ENCODE measurements at places on chromosomes 4 and X.

GRCh38 chr4:177256950-177257349, 52.7 kb upstream of the NEIL3 start:
- no peak for DNase-seq

DNA sequence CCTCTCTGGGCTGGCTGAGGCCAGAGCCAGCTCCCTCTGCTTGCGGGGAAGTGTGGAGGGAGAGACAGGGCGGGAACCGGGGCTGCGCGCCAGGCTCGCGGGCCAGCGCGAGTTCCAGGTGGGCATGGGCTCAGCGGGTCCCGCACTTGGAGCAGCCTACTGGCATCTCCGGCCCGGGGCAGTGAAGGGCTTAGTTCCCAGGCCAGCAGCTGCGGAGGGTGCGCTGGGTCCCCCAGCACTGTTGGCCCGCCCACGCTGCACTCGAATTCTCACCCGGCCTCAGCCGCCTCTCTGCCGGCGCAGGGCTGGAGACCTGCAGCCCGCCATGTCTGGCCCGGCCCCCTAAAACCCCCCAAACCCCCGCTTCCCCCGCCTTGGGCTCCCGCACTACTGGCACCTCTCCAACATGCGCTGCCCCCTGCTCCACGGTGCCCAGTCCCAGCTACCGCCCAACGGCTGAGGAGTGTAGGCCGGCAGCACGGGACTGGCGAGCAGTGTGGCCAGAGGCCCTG, 33.8 kb upstream of the FAT4 start:
- DNase-seq, result no peak

- DNase-seq, result no peak
These were observed 96.4 kb downstream of the GPC3 start for GRCh38 chrX:133888984-133889383.

GRCh38 chrX:52265713-52266112, 81.0 kb downstream of the MAGED4 start:
- no peak for DNase-seq

GRCh38 chr4:121339307-121339706, 41.5 kb downstream of the QRFPR start:
- no peak for DNase-seq

DNA sequence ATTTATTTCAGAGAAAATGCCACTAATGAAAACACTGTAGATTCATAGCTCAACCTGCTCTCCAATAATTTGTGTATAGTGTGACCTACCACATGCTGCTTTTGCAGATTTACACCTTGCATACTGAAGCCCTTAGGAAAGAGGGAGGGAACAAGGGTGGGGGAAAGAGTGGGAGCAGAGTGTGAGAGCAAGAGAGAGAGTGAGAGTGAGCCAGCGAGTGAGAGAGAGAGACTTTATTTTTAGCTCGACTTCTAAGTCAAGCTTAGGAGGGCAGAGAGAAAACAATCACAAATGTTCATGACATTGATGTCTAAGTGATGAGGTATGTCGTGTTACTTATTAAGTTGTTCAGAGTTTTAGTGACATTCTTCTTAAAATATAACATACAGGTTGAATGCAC, 112.5 kb upstream of the HAND2 start:
- DNase-seq, result no peak

GRCh38 chrX:46750889-46751288, 8.0 kb downstream of the SLC9A7 start:
- DNase-seq, result no peak

DNA sequence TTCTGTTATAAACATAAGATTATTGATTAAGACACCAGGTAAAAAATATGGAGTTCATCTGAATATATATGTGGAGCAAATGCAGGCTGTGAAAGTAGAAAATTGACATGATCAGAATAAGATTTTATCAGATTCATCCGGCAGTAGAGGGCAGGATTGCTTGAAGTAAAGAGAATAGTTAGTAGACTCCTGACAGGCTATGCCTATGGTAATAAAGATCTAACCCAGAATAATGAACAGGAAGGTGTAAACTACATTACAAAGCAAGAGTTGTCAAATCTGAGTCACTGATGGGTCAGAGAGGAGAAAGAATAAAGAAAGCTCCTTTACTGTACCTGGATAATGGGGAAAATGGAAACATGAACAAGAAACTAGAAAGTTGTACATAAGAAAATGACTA, 20.8 kb upstream of the TMEM184C start:
- no peak for DNase-seq

DNA sequence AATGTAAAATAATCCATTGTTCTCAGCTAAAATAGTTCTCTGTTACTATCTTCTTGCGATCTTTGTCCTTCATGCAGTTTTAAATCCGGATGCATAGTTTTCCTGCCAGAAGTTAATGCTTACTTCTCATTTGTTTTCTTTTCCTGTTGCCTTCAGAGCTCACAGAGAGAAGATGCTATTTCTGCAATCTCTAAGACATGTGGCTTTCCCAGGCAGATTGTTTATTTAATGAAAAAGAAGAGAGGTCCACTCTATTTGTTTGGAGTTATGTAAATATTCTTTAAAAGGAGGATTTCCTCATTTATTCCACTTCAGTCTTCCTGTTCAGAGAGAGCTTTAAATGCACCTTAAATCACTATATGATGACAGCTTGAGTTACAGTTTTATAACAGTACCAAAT, 39.3 kb upstream of the HPGD start:
- no peak for DNase-seq

DNA sequence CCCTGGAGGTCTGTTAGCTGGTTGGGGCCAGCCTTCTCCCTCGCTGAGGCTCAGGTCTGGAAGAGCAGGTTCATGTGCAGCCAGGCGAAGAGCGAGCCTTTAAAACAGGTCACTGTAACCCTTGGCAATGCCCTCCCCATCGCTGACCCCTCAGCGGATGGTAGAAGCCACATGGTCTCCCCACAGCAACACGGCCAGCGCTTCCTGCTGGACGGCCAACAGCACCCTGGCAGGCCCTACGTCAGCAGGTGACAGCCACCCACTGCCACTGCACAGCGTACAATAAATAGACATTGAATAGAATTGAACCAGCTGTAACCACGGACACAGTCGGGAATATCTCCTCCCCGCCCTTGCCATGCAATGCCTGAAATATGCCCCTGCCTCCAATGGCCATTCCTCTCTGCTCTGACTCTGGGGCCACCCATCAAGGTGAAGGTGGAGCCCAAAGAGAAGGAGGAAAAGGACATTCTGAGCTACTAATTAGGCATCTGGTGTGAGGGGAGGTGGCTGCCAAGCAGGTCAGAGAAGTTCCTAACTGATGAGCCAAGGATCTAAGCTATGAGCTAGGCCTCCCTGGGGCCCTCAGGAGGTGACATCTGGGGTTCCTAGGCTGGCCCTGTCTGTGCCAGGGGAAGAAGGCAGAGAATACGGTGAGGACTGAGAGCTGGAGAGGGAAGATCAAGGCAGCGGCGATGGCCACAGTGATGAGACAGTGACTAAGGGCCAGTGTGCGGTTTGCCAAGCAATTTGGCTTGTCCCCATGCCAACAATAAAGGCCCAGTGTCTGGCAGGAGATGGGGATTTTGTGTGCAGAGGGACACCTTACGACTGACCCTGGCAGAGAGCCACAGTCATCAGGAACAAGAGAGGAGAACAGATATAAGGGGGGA, 202.3 kb downstream of the BCOR start:
- DNase-seq, result no peak

- no peak for DNase-seq
These were observed 313.9 kb upstream of the SPANXN4 start for GRCh38 chrX:142711796-142712290.

DNA sequence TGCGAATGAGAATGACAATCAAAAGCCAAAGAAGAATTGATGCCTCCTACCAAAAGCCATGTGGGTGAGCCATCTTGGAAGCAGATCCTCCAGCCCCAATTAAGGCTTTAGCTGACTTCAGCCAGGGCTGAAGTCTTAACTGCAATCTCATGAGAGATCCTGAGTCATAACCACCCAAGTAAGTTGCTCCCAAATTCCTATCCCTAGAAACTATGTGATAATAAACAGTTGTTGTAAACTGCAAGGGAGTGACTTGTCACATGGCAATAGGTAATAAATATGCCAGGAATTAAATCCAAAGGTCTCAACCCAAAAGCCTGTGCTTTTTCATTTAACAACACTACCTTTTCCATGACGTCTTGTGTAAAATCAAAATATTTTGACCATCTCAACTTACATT, 154.2 kb upstream of the TBL1X start:
- no peak for DNase-seq

GRCh38 chr4:25351777-25352416, 25.2 kb upstream of the ANAPC4 start:
- DNase-seq, result no peak

GRCh38 chr4:109183931-109184490, 118.4 kb downstream of the COL25A1 start:
- no peak for DNase-seq

GRCh38 chr4:6538575-6538974, 36.4 kb upstream of the MAN2B2 start:
- DNase-seq, result no peak

- no peak for DNase-seq
These were observed 587.9 kb downstream of the TLL1 start for GRCh38 chr4:166460769-166461550.

DNA sequence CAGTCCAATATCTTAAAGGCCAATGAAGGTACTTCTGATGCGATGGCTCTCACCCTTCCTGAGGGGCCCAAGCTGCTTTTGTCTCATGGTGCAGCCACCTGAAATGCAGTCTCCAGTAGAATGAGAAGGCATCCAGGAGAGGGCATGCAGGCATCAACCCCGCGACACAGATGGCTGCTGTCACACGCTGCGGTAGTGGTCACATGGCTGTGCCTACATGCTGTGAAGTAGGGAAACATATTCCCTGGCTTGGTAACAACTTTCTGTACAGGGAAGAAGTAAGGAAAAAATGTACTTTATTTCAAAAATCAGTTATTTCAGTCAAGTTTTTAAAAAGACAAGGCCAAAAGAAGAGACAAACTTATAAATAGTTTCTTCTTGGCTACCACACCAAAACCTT, 139.9 kb downstream of the TRIML1 start:
- DNase-seq, result no peak

DNA sequence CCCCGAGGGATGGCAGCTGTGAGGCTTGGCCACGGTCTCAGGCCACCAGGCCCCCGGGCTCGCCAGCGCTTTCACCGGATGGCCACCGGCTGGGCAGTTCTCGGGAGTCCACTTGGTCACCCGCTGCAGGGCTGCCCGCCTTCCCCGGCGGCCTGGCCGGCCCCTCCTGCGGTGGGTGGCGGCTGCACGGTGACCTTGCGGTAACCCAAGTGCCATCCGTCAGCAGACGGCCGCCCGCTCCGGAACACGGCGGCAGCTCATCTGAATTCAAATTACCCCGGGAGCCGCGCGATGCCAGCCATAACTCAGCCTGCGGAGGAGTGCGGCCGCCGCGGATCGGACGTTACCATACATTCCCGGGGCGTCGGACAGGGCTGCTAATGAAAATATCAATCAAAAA, 60.7 kb downstream of the FAM53A start:
- DNase-seq, result no peak

DNA sequence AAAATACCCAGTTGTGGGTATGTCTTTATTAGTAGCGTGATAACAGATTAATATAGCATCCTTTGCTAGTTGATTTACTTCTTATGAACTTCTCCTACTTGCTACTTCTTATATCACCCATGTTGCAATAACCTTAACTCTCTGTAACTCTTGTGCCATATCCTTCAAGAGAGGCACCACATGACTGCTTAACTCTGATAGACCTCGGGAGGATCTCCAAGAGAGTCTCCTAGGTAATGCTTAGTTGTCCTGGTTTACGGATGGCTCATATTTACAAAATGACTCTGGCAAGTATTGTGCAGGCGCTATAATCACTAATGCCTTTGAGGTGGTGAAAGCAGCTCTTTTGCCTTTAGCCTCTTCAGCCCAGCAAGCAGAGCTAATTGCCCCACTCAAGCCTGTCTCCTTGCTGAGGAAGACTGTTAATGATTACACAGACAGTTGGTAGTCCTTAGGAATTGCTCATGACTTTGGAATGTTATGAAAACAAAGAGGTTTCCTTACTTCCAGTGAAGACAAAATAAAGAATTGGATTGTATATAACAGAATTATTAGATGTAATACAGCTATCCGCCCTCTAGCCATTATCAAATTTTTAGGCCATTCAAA, 1305.8 kb downstream of the PCDH7 start:
- DNase-seq, result no peak

DNA sequence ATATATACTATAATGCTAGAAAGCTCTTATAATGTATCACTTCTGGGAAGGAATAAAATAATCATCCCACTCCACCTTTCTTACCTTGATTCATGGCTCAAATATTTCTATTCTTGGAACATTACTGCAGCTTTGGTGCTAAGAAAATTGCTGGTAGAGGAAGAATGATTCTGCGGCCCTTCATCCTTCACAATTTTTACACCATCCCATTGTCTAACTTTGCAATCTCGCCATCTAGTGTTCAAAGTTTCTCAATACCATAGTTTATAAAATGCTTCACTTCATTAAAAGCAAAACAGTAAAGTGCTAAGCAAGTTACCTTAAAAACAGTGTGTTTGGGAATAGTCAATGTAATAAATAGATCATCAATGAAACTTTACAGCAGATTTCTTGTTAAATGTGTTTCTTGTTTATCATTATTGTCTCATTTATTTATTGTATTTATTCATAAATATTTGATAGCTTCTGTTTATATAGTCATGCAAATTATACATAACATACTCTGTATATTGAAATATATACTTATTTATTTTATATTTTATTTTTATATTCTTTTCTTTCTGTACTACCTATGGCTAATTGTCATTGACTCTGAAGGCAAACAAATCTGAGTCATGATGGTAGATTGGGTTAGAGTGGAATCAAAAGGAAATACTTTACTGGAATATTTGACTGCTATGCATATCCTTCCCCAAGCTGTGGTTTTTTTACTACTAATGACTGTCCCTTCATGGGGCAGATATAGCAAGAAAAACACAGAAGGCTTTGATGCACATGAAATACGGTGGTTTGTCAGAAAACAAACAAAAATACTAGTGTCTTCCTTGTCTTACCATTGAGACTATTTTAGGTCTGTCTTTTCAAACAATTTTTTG, 390.7 kb downstream of the MAPK10 start:
- DNase-seq, result peak; percentile 47

GRCh38 chr4:80192937-80193336, 4.4 kb upstream of the PRDM8 start:
- no peak for DNase-seq

GRCh38 chr4:184815046-184815877, 10.5 kb downstream of the ACSL1 start:
- DNase-seq, result peak; percentile 52

- DNase-seq, result no peak
These were observed 173.7 kb upstream of the GALNTL6 start for GRCh38 chr4:171639540-171639939.

DNA sequence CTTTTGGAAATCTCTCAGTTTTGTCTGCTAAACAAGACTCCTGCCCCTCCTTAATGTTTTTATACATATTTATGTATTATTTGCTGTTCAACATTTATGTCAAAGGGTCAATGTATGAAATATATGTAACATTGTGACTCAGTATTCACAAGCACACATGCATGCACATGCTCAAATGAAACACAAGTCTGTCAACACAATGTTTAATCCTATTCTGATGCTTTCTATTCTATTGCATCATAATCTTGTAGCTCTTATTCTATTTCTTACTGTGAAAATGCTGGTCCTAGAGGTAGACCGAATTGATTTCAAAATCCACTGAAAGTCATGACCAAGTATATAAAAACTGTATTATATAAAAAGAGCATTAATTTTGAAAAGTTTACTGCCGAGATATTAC, 1463.3 kb downstream of the C4orf33 start:
- no peak for DNase-seq

- DNase-seq, result no peak
These were observed 167.5 kb upstream of the SLC7A11 start for GRCh38 chr4:138409670-138410069.

Data from germinal center (tissue), 1 donor.